ENCODE measurements at places on chromosomes 11 and 22.

- no peak for DNase-seq
Measured at GRCh38 chr22:32717337-32718240, 83.9 kb upstream of the TIMP3 start.

DNA sequence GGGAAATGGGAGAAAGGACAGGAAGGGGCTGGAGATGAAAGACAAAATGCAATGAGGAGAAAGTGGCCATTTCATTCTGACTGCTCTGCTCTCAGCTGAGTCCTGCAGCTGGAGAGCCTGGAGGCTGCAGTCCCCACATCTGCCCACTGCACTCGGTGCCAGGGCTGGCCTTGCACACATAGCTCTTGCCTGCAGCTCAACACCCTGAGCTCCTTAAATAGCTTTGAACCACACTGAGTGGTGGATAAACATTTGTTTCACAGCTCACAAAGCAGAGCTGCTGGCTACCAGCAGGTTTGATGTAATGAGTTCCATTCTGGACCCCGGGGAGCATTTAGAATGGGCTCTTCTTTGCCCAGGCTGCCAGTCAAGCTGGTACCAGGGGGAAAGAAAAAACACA, 426.1 kb upstream of the CADM1 start:
- DNase-seq = no peak

DNA sequence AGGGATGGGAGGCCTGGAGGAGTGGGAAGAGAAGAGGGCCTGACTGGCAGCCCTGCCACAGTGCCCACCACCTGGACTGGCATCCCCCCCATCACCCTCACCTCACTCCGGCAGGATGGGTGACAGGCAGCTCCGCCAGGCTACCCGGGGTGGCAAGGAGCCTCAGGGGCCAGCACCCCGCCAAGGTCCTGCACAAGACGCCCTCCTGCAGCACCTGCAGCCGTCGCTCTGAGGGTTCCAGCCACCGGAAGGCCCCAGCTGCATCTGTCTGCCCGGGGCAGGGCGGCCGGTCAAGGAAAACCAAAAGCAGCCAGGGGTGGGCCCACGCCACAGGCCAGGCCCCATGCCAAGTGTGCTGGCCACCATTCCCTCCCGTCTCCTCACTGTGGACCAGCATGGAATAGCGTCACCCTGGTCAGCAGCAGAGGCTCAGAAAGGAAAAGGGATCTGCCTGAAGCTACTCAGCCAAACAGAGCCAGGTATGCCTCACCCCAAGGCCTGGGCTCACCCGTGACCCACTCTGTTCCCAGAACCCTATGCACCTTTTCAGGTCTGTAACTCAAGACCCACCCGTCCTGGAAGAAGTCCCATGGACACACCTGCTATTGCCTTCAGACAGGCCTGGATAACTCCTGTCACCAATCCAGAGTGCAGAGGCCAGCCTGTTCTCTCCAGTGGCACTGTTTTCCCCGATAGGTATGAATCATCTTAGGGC, 7.0 kb downstream of the RHBDD3 start:
- DNase-seq = no peak

- no peak for DNase-seq
Measured at GRCh38 chr11:3735827-3736226, 61.5 kb downstream of the NUP98 start.

GRCh38 chr11:74020539-74020938, 11.7 kb upstream of the UCP3 start:
- no peak for DNase-seq

DNA sequence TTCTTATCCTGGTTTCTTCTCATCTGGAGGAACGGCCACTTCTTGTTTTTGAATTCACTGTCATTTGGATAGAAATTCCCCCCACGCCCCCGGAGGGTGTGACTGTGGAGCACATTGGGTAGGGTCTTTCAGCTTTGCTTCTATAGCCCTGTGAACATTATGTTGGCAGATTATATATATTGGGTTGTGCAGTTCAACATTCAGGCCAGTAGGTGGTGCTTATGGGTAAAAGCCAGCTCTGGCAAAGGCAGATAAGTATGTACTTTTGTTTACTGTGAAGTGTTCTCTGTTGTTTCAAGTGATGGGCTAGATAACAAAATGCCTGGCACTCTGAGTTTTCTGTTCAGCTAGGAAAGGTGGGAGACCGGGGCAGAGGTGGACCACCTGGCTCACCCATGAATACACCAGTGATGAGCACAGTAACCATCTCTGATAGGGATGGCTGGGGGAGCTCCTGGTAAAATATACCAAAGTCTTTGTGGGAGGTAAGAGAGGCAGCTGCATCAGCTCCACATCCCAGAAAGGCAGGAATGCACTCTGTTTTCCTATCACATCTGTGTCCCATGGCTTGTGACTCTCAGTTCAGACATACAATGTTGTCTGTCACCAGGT, 1348.2 kb upstream of the RAG2 start:
- no peak for DNase-seq

- no peak for DNase-seq
Measured at GRCh38 chr22:42863349-42863961, 6.4 kb upstream of the ARFGAP3 start.
